ENCODE measurements at places on chromosomes 4 and X. TPM values are rescaled to one million over a fixed set of nuclear protein-coding genes. Genes with fewer than 3 reads are reported as not detected.

- DNase-seq: no peak
These were observed 16.3 kb downstream of the WDR13 start for GRCh38 chrX:48613502-48614160.

DNA sequence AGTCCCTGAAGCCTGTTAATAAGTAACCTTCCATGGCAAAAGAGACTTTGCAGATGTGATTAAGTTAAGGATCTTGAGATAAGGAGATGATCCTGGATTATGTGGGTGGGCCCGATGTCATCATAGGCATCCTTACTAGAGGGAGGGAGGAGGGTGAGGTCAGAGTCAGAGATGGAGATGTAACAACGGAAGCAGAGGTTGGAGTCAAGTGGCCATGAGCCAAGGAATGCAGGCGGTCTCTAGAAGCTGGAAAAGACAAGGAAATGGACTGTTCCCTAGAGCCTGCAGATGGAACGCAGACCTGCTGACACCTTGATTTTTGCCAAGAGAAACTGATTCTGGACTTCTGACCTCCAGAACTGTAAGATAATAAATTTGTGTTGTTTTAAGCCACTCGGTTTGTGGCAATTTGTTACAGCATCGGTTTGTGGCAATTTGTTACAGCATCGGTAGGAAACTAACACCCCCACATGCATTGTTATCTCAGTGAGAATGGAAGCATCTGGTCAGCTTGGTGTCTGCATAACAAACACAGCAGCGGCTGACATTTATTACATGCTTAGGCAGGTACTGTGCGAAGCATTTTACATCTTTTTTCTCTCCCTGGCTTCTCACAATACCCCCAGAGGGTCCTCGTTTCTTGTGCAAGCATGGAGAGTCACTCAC lies 55.6 kb downstream of the CLDN34 start:
- DNase-seq: no peak

- DNase-seq: no peak
These were observed 102.0 kb upstream of the PDE5A start for GRCh38 chr4:119730671-119730950.

DNA sequence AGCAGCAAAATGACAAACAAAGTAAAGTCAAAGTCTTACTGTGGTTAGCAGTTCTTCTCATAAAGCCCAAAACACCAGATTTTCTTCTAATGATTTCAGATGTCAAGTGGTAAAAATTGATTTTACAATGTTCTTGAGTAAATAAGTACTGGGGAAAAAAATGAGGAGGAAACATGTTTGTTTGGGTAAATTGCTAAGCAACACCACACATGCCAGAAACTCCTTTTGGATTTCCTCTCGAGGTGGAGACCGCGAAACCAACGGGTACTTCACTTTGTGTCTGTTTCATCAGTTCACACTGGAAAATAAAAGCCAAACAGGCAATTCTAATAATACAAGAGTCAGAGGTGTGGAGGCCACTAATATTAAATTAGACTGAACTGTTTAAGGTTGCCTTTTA lies 4.6 kb upstream of the PKD2 start:
- no peak for DNase-seq

DNA sequence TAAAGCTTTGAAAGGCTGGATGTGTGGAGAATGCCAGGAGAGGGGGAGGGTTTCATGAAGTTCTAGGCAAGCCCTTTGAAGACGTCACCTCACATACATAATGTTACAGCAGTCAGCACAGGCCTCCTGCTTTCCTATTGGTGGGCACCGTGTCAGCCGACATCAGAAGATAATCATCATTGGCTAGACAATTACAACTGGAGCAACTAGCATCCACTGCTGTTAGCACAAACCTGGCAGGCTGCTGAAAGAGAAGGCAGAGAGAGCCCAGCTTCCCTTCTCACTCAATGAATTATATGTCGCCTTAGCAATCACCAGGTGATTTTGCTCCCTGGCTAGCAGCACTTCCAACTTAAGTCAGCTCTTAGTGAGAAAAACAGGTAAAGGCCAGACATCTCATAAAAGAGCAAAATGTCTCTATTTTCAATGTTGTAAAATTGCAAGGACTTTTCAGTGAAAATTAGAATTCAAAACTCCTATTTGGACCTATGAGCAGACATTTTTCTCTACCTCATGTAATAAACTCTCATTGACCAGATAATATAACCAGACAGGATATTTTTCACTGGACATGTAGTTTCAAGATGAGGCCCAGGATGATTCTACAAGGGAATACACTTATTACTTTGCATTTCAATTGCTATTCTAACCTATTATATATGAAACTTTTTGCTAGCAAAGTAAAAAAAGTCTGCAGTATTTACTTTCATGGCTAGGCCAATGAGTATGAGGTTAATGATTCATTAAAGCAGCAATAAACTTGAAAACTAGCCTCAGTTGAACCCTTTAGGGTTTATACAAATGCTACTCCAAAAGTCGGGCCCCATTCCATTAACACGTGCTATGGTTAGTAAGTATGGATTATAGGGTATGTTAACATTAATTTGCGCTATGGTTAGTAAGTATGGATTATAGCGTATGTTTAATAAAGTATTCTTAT lies 4.3 kb downstream of the ELOVL6 start:
- DNase-seq: no peak

DNA sequence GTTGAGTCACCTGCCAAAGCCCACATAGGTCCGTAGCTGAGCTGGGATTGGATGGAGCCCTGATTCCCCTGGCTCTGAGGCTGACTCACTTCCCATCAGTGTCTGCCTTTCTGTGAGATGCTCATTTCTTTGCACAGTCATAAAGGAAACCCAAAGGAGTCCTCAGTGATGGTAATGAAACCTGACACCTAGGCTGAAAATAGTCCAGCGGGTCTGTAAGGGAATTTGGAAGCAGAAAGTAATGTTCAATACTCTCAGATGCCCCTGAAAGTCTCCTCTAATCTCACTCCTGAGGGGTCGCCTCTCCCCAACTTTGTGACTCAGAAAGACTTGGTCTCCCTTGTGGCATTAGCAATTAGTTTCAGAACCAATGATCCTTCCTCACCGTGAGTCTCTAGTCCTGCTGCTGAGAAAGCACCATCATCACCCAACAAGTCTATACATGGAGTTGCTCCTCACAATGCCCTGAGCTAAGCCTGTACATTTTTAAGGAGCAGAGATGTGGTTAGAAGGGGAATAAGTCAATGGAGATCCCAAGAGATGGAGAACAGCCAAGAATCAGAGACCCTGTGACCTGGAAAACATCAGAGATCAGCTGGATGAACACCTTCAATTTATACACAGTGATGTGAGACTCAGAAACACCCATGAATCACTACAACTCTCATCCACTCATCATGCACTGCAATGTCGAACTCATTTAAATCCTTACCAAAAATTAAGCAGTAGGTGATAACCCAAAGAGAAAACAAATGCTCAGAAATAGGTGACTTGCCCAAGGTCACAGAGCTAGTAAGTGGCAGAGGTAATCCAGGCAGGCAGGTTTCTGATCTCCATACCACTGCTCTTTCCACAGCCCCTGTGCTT lies 219.0 kb upstream of the CPEB2 start:
- no peak for DNase-seq

- no peak for DNase-seq
These were observed at the start of gene GAB3 for GRCh38 chrX:154750301-154751202. Gene GAB3, minus strand, starts transcription at chrX:154751077. Its CDS starts 52 bp downstream, at chrX:154751025.

DNA sequence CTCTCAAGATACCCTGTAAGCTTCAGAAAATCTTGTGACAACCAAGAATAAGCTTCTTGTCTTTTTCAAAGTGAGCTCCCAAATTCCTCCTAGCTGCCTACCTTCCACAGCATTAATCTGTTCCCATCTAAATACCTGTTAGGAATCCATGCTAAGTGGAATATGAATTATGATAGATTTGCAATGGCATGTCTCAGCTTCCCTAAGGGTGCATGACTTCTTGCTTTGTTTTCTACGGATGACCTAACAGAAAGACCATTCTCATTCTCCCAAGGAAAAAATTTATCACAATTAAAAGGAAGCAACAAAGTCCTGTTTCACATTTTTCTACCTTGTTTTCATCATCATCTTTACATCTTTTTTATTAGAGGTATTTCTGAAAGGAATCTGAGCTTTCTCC lies 532.7 kb downstream of the GRXCR1 start:
- no peak for DNase-seq

GRCh38 chr4:47490550-47490949 lies 5.5 kb downstream of the ATP10D start:
- no peak for DNase-seq

GRCh38 chr4:150211799-150212445 lies 133.7 kb downstream of the DCLK2 start:
- no peak for DNase-seq

GRCh38 chr4:186451982-186452381 lies 103.4 kb downstream of the MTNR1A start:
- no peak for DNase-seq

GRCh38 chr4:101175896-101176676 lies 171.2 kb downstream of the PPP3CA start:
- DNase-seq: no peak

DNA sequence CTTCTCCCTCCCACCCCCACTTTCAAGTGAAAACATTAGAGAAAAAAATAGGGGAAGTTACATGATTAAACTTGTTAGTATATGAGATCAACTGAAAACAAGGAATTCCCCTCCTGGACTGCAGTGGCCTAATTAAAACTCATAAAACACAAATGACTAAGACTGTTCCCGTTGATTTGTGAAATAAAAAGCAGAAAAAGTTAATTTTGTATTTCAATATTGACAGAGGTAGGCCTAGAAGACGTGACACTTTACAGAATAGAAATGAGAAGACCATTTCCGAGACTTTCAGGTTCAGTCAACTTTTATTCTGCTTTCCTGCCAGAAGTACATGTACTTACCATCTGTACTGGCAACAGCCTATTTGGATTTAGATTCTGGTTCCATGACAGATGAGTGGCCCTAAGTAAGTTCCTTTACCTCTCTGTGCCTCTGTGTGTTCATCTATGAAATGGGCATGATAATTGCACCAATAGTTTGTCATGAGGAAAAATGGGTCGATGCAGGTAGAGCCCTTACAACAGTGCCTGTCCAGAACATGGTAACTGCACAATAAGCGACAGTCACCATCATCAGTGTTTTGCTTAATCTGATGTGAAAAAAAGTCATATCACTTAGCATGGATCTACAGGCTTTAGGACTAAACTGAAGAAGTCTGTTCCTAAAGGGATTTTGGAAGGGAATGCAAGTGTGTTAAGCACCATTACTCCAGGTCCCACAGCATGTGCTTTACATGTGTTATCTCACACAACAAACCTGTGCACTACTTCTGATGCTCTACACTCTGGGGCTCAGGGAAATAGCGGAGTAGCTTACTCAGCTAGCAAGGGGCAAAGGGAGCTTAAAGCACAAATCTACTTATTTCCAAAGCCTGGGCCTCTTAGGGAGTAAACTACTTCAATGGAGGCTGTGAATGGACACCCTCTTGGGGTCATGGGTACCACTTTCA lies 562.3 kb upstream of the DIPK2B start:
- no peak for DNase-seq

DNA sequence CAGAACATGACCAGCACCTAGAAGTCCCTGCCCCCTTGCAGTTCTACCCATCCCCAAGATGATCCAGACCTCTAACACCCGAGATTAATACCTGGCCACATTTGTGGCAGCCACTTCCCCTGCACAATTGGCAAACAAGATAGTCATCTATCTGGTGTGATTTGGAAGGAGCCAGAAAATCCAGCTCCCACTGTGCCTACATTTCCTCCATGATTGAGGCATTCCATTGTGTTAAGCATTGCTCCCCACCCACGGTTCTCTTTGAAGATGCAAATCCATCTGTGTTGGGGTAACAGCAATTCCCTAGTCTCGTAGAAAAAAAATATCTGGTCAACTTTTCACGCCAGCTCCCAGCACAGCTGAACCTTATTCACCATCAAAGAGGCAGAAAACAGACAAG lies 405.0 kb downstream of the BCOR start:
- no peak for DNase-seq

GRCh38 chrX:13082206-13083065 lies 38.0 kb upstream of the FAM9C start:
- DNase-seq: no peak

Gene GCNA
- 9.1 TPM for total RNA-seq

Measured in vagina (tissue), 2 donors.